ENCODE measurements at places on chromosomes 5 and 9. TPM values are rescaled to one million over a fixed set of nuclear protein-coding genes. Genes with fewer than 3 reads are reported as not detected.

The FGF1 gene
- 33.9 TPM for total RNA-seq

The RCL1 gene
- 6.0 TPM for total RNA-seq

The LRRC19 gene
- not detected for total RNA-seq

The GHR gene
- 22.4 TPM for total RNA-seq

The SEMA5A gene
- total RNA-seq = 19.7 TPM

The LCN1 gene
- 2.0 TPM for total RNA-seq

The HMGCS1 gene
- 43.8 TPM for total RNA-seq

The CDH10 gene
- 1.2 TPM for total RNA-seq

The FOXD4 gene
- not detected for total RNA-seq

The TYRP1 gene
- 31.0 TPM for total RNA-seq

The C9orf152 gene
- total RNA-seq = not detected

The RNF183 gene
- not detected for total RNA-seq

- no peak for DNase-seq
Observed at GRCh38 chr5:141716009-141716408, 34.0 kb upstream of the ARAP3 start.

DNA sequence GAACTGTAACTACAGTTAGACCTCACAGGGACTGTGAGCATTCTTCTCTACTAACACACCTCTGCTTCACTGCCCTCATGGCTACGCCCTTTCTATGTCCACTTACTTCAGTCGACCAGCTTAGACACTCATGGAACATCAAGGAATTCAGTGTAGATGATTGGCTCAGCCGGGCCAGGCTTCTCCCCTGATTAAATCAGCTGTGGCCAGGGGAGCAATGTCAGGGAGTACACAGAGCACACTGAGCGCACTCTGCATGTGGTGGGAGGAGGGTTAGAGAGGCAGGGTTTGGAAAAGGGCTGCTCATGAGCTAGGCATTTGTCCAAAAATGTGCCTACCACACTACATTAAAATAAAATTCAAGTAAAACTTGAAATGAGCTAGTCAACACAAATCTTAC is 400.5 kb downstream of the ARRDC3 start:
- DNase-seq = peak; percentile 24

GRCh38 chr9:137294091-137294680 is 7.9 kb downstream of the NRARP start:
- DNase-seq = peak; percentile 42

DNA sequence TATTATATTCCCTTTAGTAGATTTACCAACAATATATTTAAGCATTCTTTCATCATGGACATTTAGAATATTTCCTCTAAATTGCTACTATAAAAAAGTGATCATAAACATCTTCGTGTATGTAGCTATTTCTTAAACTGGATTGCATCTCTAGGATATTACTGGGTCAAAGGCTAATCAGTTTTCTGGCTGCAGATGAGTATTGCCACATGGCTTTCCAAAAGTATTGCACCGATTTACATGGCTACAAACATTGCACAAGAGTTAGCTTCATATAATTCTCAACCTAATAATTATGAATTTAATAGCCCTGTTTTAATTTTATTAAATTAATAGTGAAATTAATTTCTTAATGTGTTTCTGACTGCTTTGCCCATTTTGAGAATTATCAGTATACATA is 183.4 kb downstream of the DMRT2 start:
- no peak for DNase-seq

DNA sequence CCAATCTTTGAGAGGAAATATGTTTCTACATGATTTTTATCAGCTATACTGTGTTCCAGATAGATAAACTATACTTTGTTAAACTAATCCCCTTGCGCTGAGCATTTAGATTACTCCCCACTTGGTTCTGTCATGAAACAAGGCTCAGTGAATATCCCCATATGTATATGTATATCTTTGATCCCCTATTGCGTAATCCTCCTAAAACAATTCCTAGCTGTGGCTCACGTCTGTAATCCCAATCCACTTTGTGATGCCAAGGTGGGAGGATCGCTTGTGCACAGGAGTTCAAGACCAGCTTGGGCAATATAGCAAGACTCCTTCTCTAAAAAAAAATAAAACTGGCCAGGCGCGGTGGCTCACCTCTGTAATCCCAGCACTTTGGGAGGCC is 2.7 kb downstream of the PHYHD1 start:
- DNase-seq = no peak

- no peak for DNase-seq
Observed at GRCh38 chr9:16482764-16483163, 387.7 kb downstream of the BNC2 start.

- no peak for DNase-seq
Observed at GRCh38 chr9:13934416-13934815, 379.5 kb downstream of the NFIB start.

- DNase-seq = no peak
Observed at GRCh38 chr9:78622126-78622525, 325.2 kb downstream of the PSAT1 start.

- no peak for DNase-seq
Observed at GRCh38 chr9:37582548-37583157, 6.5 kb upstream of the FBXO10 start.

DNA sequence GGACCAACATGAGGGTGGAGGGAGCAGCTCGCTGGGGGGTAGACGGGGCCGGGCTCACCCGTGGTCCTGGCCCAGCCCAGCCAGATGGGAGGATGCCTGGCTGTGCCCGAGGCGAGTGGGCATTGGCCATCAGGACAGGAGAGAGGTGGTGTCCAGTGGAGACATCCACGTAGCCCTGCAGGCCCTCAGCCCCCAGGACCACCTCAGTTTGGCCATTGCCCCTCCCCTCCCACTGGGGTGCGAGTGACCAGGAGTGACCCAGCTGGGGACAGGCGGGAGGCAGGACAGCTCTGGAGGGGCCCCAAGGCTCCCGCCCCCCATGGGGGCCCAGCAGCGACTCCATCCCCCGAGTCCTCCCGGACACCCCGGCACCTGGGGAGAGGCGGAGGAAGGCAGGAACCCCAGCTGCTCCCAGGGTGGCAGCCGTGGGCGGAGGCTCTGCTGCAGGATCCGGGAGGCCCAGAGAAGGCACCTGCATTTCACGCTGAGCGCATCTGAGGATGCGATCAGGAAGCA is 8.3 kb downstream of the NOXA1 start:
- peak; percentile 17 for DNase-seq

- no peak for DNase-seq
Observed at GRCh38 chr5:142106061-142106460, 2.5 kb upstream of the NDFIP1 start.

DNA sequence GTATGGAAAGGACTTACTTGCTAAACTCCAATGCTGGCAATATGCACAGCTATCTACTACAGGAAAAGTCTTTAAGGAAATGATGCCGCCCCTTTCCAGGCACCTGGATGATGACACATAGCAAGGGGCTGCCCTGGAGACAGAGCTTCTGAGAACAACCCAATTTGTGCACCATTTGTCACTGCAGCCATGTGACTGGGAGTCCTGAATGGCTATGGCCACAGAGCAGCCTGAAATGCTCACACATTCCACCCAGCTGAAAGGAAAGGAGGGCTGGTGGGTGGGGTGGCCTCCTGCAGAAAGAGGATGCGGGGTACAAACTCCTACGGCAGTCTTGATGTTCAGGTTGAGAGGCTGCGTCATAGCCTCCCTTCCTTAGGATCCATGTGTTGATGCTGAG is 70.1 kb upstream of the FSTL4 start:
- DNase-seq = no peak

GRCh38 chr5:174608631-174609097 is 115.7 kb upstream of the MSX2 start:
- peak; percentile 71 for DNase-seq

GRCh38 chr5:72293495-72294055 is 26.5 kb downstream of the MRPS27 start:
- no peak for DNase-seq

- DNase-seq = no peak
Observed at GRCh38 chr9:86285261-86285660, 2.9 kb upstream of the ISCA1 start.

GRCh38 chr9:133715866-133716563 is 22.1 kb downstream of the SARDH start:
- DNase-seq = peak; percentile 32

- no peak for DNase-seq
Observed at GRCh38 chr5:18043344-18043743, 409.1 kb downstream of the TAF11L14 start.

DNA sequence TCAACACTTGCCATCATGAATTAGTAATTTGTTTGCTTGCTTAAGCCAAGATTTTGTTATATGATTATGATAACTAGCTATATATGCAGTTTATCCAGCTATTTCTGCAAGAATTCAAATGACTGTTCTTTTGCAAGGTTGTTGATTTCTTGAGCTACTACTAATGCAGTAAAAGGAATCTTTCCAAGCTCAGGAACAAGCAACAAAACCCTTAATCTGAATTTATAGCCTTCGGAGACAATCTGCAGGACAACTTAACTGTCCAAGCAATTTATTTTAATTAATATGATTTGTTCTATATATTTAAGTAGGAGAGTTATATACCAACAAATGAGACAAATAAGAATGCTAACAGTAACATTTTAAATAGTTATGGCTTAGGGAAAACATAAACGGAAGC is 426.8 kb upstream of the POU5F2 start:
- no peak for DNase-seq

DNA sequence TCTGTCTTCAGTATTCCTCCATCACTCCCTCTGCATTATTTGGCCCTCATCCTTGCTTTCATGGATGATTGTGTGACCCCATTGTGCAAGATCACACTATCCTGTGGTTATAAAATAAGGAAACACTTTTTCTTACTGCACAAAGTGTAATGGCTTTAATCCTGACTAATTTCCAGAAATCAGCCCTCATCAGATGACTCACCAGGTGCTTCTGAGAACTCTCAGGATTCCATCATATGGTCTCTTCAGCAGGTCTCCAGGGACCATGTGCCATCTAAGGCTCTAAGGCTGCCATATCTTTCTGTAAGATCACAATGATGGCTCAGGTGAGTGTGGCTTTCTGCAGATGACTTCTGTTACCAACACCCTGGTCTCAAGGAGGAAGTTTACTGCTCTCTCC is 27.3 kb upstream of the FER start:
- no peak for DNase-seq
